Stimulated activated CD4-positive, alpha-beta T cell treated with anti-CD3 and anti-CD28 coated beads, Interleukin-1b, Interleukin-23, amount 100 ng/mL, for 1 hour (primary cell): ENCODE measurements at places on chromosomes 5 and 9.

DNA sequence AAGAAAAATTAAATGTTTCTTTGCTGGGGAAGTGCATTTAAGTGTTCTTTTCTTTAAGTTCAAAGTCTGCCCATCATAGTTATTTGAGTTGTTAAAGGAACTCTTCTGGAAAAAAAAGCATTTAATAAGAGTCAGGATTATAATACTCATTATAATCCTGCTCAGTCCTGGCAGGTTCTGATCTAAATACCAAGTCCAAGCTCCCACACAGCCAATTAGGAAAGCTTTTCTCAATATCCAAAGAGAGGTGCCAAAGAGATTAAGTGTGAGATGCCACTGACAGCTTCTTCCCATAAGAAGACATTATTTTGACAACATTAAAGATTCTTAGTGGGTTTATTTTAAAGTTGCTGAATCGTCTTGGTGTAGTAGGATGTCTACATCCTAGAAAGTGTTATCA lies 235.2 kb upstream of the DAB2 start:
- no peak for DNase-seq

- DNase-seq = no peak
Observed at GRCh38 chr9:2072752-2073405, 57.7 kb downstream of the SMARCA2 start.

- no peak for DNase-seq
Observed at GRCh38 chr9:108953983-108954574, 19.9 kb downstream of the ABITRAM start.

DNA sequence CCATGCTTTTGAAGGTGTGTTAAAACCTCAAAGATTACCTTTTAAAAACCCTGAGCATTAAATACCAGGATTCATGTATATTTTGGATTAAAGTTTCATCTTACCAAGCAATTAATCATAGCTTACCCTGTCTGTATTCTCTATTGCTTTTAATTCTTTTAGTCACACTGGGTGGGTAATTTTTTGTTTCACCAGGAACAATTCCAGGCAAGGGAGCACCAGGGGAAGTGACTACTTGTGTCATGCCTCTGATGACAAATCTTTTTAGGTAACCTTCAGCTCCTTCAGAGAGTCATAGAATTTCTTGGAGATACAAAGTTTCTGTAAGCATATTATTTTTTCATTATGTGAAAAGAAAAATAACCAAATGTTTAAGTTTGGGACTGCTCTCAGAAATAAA lies 33.4 kb upstream of the ANXA1 start:
- no peak for DNase-seq

DNA sequence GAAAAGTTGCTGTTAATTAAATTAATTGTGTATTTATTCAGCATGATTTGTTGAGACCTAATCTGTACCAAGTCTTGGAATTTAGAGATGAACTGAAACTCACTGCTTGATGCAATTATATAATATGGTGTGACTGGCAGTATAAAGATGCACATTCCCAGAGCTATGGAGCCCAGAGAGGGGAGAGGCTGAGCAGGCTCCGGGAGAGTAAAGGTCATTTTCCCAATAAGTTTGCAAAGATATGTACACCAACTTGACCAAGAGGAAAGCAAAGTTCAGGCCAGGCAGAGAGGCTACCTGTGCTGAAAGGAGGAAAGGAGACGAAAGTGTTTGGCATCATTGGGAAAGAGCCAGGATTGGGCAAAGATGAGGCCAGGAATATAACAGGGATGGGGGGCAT lies 271.7 kb upstream of the KLF4 start:
- DNase-seq = no peak

DNA sequence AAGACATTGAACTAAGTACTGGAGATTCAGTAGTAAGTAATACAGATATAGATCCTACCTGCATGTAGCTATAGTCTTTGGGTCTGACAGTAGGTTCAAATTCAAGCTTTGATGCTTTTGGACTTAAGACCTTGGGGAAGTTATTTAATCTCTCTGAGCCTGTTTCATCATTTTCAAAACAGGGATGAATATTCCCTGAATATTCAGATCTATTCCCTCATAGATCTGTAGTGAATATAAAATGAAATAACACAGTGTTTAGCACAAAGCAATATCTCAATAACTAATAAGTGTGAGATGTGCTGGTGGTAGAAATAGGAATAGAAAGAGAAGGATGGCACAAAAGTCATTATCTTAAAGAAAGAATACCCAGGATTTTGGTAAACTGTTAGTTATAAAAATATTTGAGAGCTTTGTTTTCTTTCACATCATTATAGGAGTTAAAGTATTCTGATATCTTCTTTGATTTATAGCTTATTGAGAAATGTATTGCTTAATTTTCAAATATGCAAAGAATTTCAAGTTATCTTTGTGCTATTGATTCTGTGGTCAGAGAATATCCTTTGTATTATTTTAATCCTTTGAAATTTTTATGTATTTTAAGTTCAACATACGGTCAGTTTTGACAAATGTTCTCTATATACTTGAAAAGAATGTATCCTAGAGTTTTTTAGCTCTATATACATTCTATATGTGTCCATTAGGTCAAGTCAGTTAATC lies 11.4 kb upstream of the RANBP3L start:
- no peak for DNase-seq

DNA sequence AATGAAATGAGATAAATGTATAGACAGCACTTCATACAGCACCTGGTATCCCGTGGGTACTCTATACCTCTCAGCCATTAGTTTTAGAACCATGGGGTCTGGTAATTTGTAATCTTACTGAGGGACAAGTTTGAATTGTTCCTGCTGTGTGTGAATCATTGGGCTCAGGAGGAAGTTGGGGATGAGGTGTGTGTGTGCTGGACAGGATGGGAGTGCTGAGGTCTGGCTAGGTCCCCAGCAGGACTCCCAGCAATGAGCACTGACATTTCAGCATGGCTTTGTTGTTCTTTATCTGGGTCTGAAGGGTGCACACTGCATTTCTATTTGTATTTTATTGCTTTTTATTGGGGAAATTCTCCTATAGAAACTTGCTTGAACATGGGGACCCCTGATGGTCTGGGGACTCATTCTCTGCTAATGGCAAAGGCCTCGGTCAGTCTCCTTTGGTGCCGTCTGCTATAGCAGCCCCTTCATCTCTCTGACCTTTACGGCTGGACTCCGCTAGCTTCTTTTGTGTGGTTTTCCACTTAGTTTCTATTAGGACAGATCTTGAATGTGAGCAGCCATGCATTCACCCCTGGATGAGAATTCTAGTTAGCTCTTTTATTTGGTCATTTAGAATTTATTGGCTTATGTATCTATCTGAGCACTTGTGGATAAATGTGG lies 98.1 kb downstream of the SREK1 start:
- DNase-seq = no peak

GRCh38 chr5:30638899-30639298 lies 554.6 kb upstream of the CDH6 start:
- no peak for DNase-seq

DNA sequence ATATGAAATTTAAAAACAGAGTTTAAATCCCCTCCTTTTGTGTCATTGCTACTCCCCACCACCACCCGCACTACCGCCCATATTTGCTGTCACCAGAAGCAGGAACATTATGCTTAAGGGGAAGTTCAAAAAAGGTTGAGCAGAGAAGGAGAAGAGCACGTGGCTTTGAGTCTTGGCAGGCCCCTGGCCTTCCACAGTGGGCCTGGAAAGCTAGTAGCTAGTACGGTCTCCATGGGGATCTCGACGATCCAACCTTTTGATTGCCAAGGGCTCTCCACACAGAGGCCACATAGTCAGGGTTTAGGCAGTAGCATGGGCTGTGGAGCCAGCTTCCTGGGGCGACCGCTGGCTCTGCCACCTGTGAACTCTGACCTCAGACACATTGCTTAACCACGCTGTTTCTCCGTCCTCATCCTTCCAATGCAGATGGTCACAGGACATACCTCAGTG lies 90.1 kb downstream of the GOLPH3 start:
- no peak for DNase-seq

GRCh38 chr9:136648751-136649150 lies 14.0 kb upstream of the EGFL7 start:
- no peak for DNase-seq

GRCh38 chr5:58156973-58157701 lies 302.7 kb downstream of the PLK2 start:
- no peak for DNase-seq

- no peak for DNase-seq
Observed at GRCh38 chr5:149683964-149684363, 46.1 kb upstream of the PPARGC1B start.

- DNase-seq = no peak
Observed at GRCh38 chr5:7391814-7392692, 3.9 kb upstream of the ADCY2 start.

DNA sequence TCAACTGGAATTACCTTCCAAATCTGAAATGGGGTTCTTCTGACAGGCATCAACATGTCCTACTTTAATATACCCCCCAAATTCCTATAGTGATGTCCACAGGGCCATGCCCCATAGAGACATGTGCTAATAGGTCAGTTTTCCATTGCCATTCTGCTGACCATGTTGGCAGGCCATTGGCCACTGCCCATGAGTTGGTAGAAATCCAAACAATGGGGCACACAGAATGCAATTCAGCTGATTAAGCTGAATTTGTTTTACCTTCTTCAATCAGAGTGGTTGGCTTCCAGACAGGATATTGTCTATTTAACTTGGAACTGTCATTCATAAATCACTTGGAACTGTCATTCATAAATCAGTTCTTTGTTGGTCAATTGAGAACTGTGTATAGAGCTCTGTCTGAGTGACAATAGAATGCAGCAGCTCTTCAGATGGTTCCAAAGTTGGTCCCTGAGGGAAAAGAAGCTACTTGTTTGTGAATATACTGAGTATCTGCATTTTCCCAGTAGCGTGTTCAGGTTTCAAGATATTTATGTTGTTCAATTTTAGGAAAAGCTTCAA lies 336.9 kb downstream of the DRD1 start:
- no peak for DNase-seq

- no peak for DNase-seq
Observed at GRCh38 chr9:115127191-115127817, 9.3 kb upstream of the TNC start.

DNA sequence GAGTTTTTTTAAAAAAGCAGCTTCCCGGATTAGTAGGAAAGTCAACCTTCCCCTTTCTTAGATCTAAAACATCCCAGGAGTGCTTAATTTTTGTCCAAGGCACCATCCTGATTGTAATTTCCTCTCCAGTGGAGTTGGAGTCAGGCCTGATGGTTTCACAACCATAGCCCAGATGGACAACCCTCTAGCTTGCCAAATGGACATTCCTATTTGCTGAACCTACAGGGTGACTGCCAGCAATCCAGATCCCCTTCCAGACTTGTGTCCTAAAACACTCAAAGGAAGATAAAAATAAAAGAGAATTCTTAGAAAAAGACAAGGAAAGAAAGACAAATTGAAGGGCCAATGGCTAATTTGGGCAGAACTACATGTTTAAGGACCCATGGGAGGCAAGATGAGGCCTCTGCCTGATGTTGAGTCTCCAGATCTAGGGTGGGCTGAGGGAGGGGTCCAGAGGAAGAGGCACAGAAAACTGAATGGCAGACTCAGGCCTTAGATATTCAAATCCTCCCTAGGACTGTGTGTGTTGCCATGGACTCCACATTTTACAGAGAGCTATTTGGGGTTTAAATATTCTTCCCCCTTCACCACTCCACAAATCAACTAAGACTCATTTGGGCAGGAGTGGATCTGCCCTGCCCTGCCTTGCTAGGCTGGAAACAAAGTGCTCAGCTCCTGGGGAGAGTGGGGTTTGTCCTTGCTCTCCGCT lies 38.5 kb upstream of the SLC44A1 start:
- DNase-seq = no peak

GRCh38 chr9:107155244-107155817 lies 127.7 kb upstream of the RAD23B start:
- DNase-seq = no peak

GRCh38 chr9:120839146-120839545 lies 3.6 kb downstream of the PSMD5 start:
- DNase-seq = no peak

- no peak for DNase-seq
Observed at GRCh38 chr9:105141146-105141975, 103.1 kb upstream of the SLC44A1 start.

GRCh38 chr5:175479125-175479881 lies 943 bp downstream of the SFXN1 start:
- DNase-seq = no peak

GRCh38 chr9:124797343-124798103 lies 20.6 kb downstream of the OLFML2A start:
- DNase-seq = no peak

DNA sequence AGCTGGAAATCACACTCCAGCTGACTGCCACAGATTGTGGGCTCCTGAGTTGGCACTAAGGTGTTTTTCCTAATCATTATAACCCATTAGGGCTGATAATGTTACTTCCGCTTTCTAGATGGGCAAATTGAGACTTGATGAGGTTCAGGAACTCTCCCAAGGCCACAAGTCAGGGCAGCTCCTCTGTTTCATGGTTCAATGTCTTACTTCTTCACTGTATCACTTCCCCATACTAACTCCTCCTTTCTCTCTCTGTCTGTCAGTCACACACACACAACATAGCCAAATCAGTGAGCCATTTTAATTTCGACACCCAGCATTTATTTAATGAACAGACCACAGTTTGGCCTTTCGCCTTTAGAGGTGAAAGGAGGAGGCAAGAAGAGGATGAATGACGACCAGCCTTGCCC lies 17.8 kb upstream of the TRAF1 start:
- DNase-seq = no peak

- no peak for DNase-seq
Observed at GRCh38 chr5:83430130-83431010, 41.2 kb upstream of the VCAN start.

DNA sequence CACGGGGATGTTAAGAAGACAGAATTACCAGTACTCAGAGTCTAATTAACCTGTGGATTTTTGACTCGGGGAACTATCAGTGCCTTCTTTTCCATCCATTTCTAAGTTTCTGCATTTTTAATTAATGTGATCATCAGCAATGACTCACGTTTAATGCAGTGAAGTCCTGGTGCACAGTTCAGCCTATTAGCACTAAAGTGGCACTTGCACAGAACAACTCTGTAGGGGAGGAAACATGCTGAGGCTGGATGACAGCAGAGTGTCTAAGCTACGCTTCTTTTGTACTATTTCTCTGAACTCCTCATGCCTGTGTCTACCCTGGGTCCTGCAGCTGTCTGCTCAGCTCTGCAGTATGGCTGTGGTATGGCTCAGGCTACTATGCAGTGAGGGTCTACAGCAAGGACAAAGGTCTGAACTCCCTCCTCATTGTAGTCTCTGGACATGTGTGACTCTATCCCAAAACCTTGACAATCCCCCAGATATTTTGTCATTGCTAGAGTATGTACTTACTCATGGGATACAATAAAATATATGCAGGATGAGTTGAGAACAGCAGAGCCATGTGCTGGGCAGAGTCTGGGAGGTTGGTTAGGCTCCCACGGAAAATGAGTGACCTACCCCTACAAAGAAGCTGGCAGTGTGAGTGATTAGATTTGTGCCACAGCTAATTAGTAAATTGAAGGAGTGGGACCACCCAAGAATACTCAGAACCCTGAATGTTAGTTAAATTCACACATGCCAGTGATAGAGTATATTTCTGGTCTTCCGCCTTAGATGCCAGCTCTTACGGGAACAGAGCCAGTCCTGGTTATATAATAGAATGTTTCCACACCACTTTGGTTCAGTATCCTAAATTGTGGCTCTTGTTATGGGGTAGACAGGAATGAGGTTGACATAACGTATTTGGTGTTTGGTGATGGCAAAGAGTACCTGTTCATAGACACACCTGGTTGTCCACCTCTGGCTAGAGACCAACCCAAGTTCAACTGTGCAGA lies 148.0 kb downstream of the GHR start:
- DNase-seq = no peak

GRCh38 chr5:66617991-66618768 lies 22.0 kb downstream of the MAST4 start:
- DNase-seq = no peak

GRCh38 chr5:55918087-55919035 lies 67.2 kb downstream of the IL31RA start:
- no peak for DNase-seq

GRCh38 chr5:57987552-57987951 lies 472.3 kb downstream of the PLK2 start:
- no peak for DNase-seq
